ENCODE measurements at places on chromosomes 1 and 21.

GRCh38 chr21:30882866-30883597, 1.7 kb upstream of the KRTAP11-1 start:
- DNase-seq = no peak

DNA sequence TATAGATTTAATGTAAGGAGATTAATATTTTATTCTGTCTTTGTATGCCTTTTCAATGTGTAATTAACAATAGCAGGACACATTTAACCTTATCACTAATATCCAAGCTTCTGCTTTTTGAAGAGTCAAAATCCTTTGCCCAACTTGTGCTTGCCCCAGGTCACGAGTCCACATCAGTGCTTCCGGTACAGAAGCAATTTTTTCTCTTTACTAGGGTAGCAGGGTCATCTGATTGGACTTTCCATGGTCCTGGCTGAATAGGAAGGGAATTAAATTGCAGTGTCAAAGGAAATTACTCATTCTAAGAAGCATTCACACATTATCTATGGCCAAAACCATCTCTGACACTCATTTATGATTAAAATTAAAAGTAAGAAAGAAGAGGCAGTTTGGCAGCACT, 460.5 kb upstream of the ADGRL2 start:
- no peak for DNase-seq

GRCh38 chr1:161792740-161793139, 26.6 kb downstream of the ATF6 start:
- peak; percentile 81 for DNase-seq

- no peak for DNase-seq
These were observed 2.9 kb downstream of the CD1B start for GRCh38 chr1:158328426-158328825.

GRCh38 chr1:62250126-62250726, 55.6 kb downstream of the L1TD1 start:
- DNase-seq = no peak

DNA sequence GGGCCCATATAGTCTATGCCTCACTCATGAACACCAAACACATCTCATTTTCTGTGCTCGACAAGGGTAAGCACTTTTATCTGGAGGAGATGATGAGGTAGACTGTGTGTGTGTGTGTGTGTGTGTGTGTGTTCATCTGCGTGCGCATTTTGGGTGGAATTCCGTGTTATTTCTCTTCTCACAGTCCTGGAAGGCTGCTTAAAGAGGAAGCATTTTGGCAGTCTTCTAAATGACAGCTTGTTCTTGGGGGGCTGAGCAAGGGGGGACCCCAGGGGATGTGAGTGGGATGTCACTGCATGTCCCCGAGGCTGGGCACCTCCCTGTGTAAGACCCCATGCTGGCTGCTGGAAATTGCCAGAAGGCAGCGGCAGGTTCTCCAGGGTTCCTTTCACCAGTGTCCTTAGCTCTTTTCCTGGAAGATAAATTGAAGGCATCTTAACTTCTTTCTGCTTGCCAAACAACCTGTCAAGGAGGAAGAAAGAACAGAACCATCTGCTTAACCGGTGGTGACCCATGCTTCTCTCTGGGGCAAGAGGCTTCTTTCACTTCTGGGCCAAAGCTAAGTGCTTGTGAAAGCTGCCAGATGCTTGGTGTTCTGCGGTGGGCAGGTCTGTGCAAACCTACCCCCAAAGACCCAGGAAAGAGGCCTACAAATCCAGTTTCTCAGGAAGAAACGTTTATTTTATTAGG, 9.9 kb upstream of the RD3 start:
- DNase-seq = no peak

GRCh38 chr1:39656391-39656790, 15.5 kb downstream of the NT5C1A start:
- no peak for DNase-seq

DNA sequence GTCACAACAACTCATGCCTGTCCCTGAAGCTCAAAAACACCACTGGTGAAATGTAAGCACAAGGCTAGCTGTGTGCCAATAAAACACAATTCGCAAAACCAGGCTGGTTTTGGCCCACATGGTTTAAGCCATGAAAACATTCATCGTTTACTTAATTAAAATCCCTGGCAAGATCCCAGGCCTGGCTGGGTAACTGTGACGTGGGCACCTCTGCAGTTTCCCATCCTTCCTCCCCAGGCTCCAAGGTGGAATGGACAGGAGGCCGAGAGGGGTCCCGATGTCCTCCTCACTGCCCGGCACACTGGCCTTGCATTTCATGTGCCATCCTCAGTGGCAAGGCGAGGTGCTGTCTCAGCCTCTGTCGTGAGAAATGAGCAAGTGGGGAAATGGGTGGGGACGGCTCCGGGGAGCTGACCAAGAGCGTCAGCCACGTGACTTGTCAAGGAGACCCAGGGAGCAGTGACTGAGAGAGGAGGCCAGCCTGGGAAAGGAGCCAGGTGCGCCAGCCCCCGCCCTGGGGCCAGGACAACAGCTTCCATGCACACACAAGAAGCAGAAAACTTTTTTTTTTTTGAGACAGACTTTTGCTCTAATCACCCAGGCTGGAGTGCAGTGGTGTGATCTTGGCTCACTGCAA, 153.1 kb upstream of the RAB4A start:
- peak; percentile 10 for DNase-seq

GRCh38 chr1:88581703-88582102, 102.4 kb upstream of the PKN2 start:
- no peak for DNase-seq
